BJ (cell line): ENCODE measurements at places on chromosomes 5 and 9. TPM values are rescaled to one million over a fixed set of nuclear protein-coding genes. Genes with fewer than 3 reads are reported as not detected.

The PCDHGA11 gene
- polyA plus RNA-seq: 5.4 and 7.4 TPM in 2 replicates

DNA sequence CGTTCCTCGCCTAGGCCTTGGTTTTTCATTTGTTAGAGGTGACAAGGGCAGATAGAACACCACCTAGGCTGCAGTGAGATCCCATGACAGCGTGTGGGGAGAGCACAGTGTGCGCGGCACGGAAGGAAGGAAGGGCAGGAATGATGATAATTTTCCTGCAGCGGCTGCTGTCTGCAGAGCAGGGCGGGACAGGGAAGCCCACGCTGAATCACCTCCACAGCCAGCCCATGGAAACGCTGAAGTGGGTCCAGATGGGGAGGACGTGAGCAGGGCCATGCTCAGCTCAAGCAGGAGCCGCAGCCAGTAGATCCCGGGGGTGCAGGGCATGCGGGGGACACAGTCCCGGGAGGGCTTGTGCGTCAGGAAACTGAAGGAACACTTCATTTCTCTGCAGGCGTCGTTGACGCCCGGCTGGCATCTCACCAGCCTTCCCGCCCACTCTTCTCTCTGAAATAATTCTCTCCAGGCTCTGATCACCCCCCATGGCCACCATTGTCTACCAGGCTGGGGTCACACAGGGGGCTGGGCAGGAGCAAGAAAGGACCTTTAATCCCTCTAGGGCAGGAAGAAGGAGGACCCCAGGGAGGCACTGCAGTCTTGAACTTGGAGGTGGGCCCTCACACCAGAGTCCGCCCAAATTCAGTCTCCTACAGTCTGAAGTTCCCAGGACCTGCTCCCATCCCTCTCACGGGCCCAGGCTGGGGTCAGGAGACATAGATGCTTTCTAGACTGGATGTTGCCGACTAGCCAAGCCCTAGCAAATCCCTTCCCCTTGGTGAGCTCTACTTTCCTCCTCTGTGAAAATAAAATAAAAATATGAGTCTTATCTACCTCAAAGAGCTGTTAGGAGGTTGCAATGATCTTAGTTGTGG is 20.9 kb upstream of the SYNPO start:
- peak; percentile 53 for DNase-seq

- DNase-seq: no peak
These were observed 150.7 kb downstream of the DMRT2 start for GRCh38 chr9:1200847-1201251.

DNA sequence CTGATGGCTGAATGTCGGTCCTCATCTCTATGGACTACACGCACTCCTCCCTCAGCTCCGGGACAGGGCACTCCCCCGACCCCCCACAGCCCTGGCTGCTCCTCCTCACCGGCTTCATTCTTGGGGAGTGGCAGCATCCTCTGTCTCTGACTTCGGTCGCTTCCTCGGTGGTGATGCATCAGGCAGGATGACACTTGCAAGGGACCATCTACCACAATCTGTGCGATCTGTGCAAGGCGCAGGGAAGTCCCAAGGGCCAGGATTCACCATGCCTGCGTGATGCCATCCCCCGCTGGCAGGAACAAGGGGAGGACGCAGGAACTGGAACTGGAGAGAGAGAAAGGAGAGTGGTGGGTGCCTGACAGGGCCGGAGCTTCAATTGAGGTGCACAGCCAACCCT is 2.2 kb upstream of the CACNA1B start:
- no peak for DNase-seq

DNA sequence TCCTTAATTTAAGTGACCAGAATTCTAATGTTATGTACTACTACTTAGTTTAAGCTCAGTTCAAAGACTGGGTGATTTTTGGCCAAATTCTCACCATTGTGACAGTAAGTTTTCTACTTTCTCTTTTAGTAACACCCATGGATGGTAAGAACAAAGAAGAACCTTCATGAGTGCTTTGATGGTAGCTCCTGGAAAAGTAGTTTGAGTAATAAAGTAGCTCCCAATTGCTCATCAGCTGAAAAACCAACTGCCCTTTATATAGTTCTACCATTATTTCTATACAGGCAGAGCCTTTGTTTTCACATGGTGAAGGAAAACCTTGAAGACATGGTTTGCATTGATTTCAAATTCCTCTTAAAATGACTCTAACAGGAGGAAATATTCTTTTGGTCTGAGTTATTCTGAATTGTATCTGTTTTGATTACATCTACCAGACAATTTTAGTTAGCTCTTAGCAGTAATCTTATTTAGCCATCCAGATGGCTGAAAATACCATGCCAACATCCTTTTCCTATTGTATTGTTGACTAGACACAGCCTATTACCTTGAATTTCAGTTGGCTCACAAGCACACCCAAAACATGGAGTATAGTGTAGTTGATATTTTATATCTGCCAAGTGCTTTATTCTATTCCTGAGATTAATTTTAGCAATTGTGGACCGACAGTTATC is 23.7 kb upstream of the STARD4 start:
- DNase-seq: no peak

DNA sequence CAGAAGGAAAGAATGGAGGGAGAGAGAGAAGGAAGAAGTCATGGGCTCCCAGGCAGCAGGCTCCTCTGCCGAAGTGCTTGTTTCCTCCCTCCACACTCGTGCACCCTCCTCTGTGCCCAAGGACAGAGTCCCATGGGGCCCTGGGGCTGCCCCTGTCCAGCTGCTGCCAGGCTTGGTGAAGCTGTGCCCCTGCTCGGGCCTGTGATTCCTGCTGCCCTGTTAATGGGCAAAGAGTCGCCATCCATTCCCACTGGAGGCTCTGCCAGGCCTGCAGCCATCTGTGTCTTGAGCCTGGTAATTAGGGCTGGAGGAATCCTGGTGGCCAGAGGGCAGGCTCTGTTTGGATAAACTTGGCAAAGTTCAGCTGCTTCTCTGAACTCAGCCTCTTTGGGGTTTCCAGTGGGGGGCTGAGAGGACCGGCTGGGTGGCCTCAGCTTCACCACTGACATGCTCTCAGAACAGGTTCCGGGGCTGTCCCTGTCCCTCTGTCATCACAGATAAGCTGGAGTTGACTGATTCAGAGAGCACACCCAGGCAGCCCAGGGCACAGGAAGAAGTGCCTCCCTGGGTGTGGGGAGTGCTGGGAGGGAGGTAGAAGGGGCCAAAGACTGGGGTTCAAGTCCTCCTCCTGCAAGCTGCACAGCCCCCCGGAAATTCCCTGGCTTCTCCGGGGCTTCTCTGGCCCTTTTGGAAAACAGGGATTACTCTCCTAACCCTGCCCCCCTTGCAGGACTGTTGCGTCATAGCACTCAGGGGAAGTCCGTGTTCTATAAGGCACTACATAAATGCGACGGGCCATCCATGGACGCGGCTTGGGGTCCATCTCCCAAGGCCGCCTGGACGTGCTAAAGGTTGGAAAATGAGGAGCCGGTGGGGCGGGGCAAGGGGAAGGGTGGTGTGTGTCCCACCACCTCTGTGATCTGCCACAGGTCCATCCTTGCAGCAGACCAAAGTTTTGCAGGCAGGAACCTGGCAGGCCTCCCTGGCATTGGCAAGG is 154.8 kb downstream of the PAX5 start:
- DNase-seq: no peak

The KIF20A gene
- 49.2 and 54.5 TPM in 2 replicates for polyA plus RNA-seq

The SLC36A3 gene
- not detected in 2 replicates for polyA plus RNA-seq

The MLANA gene
- polyA plus RNA-seq: not detected in 2 replicates

GRCh38 chr5:14793851-14794250 is 77.7 kb downstream of the ANKH start:
- no peak for DNase-seq

DNA sequence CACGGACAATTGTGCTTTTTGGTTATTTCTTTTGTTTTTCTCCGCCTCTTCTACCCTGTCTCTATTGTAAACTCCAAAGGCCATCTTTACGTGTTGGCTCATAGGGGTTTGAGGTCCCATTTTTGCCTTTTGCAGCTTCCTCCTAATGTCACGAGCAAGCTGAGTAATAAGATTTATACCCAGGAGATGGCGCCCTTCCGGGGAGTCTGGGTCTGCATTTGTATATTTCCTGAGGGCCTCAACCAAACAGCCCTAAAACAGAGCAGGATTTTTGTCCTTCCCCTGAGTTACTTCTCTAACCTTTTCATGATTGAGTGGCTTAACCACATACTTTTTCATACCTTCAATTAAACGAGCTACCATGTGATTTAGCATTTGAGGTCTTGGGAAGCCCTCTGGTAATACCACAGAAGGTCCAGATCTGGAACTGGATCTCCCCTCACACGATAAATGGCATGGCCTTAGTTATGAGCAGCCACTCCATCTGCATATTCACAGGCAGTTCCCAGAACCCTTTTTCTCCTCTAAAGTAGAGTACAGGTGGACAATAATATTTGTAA is 11.2 kb upstream of the CFAP95 start:
- no peak for DNase-seq

The FREM1 gene
- 0.01 and 0.04 TPM in 2 replicates for polyA plus RNA-seq

GRCh38 chr5:51326844-51327243 is 56.4 kb upstream of the ISL1 start:
- DNase-seq: no peak

DNA sequence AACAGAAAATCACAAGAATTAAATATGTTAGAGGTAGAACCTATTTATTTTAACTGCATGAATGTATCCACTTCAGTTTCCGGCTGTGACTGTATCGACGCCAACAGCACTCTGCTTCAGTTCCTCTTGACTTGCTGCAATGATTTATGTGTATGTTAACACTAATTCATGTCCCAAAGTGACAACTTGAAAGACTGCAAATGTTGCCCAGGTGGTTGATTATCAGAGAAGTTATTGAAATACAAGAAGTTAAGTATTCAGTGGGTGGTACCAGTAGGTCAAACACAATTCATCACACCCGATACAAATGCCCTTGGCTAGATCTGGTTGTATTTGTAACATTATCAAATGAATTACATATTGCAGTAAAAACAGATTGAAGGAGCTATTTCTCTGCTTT is 622.7 kb upstream of the CDH18 start:
- no peak for DNase-seq

DNA sequence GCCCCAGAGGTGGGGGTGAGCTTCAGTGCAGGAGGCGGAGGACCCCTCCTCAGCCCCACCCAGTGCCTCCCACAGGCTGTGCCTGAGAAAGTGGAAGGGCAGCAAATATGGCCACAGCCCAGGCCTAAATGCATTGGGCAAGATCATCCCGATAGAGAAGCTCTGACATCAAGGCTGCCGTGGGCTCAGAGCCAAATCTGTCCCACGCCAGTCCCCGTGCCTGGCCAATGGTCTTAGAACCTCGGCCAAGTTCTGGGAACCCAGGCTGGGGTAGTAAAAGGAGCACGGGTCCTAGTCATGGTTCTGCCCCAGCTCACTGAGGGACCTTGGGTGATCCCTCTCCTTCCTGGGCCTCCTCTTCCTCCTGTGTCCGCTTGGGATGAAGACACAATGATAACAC is 27.7 kb upstream of the TNIP1 start:
- no peak for DNase-seq

The CTXN3 gene
- not detected in 2 replicates for polyA plus RNA-seq

GRCh38 chr9:137317718-137318511 is 15.8 kb upstream of the NRARP start:
- DNase-seq: no peak

GRCh38 chr9:18346745-18347144 is 127.2 kb upstream of the ADAMTSL1 start:
- DNase-seq: no peak

GRCh38 chr5:155633338-155633957 is 619.9 kb downstream of the KIF4B start:
- no peak for DNase-seq
